ENCODE measurements at places on chromosomes 5 and 9.

GRCh38 chr9:125646621-125647100, 60.3 kb downstream of the MAPKAP1 start:
- DNase-seq = no peak

DNA sequence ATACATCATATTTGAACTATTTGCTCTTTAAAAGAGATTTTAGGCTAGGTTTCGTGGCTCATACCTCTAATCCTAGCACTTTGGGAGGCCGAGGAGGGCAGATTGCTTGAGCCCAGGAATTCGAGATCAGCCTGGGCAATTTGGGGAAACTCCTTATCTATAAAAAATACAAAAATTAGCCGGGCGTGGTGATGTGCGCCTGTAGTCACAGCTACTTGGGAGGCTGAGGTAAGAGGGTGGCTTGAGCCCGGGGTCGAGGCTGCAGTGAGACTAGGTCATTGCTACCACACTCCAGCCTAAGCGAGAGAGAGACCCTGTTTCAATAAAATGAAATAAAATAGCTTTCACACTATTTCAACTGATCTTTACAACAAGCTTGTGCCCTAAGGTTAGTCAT, 500 bp upstream of the MRPL22 start:
- DNase-seq = no peak

GRCh38 chr5:108905805-108906204, 158.1 kb downstream of the FER start:
- DNase-seq = peak; percentile 5

GRCh38 chr9:90840696-90841095, 39.1 kb downstream of the SYK start:
- DNase-seq = no peak

DNA sequence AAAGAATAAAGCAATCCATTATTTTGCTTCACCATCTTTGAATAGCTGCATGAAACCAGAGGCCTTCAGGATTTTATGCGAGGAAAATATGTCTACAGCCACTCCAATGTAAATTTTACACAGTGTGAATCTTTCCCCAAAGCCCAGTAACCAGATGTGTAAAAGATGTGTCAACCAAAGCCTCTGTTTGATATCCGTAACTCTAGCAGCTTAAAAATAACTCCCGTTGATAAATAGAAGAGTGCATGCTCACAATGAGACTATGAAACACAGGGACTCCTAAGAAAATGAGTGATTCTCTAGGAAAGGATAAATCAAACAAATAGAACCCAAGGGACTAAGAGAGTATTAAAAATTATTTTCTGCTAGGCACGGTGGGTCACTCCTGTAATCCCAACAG, 60.0 kb upstream of the NPR3 start:
- DNase-seq = no peak
